ENCODE measurements at places on chromosomes 16 and 17.
A peak's percentile ranks its signal among the peaks of the same experiment; 100 is the strongest.

DNA sequence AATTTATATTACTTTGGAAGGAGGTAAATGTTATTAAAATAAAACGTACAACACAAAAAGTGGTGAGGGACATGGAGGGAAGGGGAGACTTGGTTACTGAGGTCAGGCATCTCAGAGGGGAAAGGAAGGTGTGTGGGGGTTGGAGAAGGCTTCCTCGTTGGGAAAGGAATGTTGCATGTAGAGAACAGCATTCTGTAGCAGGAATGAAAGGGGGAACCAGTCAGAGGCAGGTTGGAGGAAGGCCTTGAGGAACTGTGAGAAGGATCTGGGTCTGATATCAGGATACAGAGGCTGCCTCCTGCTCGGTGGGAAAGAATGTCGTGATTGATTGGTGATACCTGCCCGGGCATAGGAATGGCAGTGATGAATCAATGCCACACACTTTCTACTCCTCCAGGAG lies 103.3 kb upstream of the ZFHX3 start:
- no peak for DNase-seq

GRCh38 chr16:23920446-23920845 lies 84.7 kb downstream of the PRKCB start:
- no peak for DNase-seq

GRCh38 chr17:65008882-65009281 lies 47.7 kb downstream of the GNA13 start:
- no peak for DNase-seq

DNA sequence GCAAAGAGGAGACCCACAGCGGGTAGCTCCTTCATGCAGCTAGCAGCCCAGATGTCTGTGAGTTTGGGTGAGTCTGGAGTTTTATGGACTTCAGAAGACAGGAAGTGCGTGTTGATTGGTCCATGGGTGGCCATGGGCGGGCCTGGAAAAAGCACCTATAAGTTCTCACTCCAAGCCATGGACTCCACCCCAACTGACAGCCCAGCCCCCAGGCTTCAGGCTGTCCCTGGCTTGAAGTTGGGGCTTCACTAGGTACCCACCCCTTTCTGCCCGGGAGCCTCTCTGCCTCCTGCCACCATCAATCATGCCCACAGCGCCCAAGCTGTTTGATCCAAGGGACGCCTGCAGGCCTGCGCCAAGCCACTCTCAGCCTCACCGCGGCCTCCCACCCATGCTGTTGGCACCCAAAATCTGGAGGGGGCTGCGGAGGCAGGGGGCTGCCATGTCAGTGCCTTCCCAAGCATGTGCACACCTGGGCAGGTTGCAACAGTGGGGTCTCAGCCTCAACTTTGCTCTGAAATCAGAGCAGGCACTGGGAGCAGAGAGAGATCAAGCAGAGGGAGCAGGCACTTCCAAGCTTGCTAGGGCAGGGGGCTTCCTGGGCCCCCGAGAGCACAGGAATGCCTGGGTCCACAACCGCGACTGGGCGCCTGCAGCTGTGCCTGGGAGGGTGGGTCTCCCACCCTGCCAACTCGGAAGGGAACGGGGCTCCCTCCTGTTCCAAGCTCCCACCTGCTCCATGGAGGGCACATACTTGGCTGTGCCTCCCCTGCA lies 1503.7 kb downstream of the CDH11 start:
- no peak for DNase-seq

- DNase-seq, result no peak
Measured at GRCh38 chr16:69563605-69564580, 1.9 kb upstream of the NFAT5 start.

DNA sequence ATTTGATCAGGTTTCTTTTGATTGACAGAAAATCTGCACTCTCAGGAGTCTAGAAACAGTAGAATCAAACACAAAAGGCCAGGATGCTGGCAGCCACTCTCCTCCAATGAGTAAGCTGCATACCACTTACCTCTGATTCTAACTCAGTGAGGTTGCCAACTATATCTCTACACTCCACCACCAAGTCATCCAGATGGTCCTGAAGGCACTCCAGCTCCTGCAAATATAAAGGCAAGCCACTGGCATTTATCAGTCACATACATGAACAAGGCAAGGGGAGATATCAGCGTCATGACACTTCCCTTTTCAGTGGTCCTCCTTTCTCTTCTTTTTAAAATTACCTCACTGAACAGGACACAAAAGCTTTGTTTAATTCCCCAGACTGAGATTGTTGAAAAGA lies 53.1 kb upstream of the CLEC18B start:
- DNase-seq, result no peak

- no peak for DNase-seq
Measured at GRCh38 chr16:73871088-73871733, 425.4 kb upstream of the PSMD7 start.

DNA sequence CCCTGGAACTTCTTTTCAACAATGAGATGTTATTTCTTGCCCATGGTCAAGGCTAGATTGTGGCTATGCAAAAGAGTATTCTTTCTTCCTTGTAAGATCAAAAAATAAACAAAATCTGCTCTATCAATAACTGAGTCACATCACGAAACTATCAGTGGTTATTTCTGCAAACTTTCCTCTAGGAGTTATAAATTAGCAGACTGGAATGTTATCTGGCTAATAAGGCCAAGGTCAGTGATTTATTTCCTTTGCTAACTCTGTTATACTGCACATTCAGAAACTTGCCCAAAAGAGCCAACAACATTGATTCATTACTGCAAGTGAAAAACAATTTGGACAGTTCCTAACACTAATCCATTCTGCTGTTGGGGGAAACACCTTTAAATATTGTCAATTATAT lies 5.0 kb downstream of the ARL6IP1 start:
- no peak for DNase-seq

DNA sequence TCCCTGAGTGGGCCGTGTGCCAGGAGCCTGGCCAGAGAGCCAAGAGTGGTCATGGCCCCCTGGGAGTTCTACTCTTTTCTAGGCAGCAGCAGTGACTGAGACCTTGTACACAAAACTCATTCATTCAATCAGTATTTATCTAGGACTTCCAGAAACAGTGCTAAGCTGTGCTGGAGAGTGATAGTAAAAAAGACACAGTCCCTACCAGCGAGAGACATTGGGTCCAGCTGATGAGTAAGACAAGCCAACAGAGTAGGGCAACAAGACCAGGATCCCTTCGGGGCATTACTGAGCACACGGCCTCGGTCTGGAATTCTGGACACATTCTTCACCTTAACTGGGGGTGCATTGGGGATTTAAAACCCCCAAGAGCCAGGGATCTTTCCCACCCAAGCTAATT lies 20.2 kb downstream of the CBX4 start:
- DNase-seq, result no peak

GRCh38 chr17:81267390-81268067 lies 27.6 kb downstream of the SLC38A10 start:
- no peak for DNase-seq

- no peak for DNase-seq
Measured at GRCh38 chr17:12048843-12049473, 28.3 kb downstream of the MAP2K4 start.

DNA sequence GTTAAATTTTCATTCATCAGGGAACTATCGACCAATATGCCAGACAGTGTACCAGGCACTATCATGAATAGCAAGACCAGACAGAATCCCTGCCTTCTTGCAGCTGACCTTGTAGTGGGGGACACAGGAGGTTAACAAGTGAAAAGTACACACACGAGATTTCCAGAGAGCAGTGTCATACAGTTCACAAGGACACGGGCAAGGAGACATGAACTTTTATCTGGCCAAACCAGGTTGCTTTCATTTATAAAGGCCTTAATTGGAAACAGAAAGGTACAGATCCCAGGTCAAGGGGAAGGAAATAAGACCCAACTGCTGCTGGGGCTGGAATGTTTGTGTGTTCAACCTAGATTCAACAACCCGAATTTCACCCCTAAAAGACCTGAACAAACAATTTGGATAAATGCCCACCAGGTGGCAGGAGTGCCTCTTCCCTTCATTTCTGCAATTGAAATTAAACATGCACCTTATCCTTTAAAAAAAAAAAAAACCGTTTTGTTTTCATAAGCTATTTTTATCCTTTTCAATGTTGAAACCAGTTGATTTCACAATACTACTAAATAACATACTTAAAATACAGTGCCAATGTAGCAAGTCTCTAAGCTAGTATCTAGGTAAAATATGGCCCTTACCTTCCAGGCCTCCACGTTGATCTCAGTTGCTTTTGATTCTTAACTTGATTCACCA lies 65.9 kb downstream of the EMP2 start:
- DNase-seq, result peak; percentile 48

- DNase-seq, result no peak
Measured at GRCh38 chr17:80527016-80527645, 17.5 kb upstream of the RPTOR start.

DNA sequence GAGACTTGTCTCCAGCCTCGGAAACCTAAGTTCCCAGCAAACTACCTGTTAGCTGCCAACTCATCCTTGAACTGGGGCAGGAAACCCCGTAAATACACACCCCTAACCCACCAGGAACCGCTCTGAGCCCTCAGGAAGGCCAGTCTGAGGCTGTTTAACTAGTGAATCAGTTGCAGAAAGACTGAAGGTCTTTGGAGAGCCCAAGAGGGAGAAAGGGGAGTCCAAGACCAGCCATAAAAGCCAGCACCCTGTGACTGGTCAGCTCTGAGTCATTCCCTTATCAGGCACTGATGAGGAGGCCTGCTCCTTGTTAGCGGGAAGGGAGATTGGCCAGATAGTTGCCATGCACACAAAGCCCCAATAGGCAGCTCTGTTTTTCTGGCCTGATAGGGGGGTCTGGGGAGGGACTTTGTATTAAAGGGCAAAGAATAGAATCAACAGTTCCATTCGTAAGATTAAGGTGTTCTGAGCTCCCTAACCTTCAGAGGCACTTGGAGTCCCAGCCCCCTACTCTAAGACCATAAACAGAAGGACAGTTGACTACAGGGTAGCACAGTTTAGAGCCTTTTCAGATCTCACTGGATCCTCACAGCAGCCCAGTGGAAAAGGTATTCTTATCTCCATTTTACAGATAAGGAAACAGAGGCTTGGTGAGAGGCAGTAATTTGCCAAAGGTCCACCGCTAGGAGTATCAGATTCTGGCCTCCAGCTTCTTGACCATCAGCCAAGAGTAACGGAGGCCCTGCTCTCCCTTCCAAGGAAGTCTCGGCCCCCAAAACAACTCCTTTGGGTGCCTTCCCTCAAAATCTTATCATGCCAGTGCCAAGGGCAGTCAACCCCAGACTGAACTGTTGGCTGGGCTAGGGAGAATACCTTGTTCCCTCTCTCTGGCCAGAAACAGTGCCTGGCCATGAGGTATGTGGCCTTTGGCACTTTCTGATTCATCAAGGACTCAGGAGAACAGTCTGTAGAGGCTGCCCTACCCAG lies 2.2 kb upstream of the KRT19 start:
- DNase-seq, result no peak

- DNase-seq, result no peak
Measured at GRCh38 chr17:27616414-27616813, 14.6 kb upstream of the LGALS9 start.

DNA sequence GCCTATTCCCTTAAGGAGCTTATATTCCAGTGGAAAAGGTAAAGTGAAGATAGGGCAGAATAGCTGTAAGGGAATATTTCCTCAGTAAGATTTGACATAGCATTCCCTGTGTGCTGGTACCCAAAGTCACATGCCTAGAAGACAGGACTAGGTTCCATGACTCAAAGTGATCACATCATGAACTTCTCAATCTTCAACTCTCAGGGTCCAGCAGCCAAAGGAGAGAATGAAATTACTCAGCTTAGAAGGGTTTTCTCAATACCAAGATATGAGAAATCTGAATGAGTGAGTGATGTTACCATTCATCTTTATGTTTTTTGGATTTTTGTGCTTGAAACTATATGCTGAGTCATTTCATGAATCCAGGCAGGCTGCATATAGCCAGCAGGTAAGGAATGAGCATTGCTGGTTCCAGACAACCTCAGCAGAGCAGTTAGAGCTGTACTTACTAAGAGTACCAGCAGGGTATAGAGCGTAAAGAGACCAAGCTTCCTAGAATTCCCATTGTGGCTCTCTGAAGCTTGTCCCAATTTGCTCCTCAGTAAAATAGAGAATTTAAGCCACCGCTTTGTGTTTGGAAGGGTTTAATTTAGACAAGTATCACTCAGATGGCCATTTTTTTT lies 91.1 kb downstream of the ANKFN1 start:
- DNase-seq, result no peak

DNA sequence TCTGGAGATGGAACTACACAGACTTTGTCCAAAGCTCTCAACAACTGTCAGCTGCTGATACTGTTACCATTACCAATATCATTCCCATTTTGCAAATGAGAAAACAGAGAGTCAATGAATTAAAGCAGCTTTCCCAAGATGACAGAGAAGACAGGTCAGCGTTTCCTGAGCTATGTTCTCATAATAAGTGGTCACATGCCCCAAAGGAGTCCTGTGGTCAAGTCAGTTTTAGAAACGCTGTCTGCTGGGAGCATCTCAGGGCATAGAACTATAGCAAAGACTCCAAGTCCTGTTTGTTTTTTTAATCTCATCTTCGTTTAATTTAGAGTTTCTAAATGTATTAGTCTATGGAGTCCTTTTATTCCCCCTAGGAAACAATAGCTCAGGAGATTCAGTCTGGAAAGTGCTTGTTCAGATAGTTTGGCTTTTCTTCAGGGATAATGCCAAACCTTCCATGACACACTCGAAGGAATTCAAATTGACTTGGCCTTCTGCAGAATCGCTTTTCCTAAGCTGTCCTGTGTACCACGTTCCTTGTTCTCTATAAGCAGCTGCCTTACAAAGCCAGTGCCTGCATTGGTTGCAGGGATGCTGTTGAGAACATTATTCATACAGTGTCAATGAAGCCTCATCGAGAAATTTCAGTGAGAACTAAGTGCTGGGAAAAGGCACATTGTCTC lies 12.1 kb downstream of the CCDC42 start:
- no peak for DNase-seq

- no peak for DNase-seq
Measured at GRCh38 chr17:38602453-38602852, 3.3 kb downstream of the SRCIN1 start.

DNA sequence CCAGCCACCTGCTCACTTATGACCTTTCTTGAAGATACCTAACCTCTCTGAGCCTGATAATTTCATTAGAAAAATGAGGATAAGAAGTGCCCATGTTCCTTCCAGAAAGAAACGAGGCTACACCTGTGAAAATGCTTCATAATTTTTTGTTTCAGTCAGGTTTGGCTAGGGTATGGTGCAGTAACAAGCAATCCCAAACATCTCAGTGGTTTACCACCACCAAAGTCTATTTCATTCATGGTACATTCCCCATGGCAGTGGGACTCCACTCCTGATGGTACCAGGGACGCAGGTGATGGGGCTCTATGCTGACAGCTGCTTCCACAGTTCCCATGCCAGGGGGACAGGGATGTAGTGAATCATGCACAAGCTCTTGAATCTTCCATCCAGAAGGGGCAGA lies 147.6 kb upstream of the CES5A start:
- no peak for DNase-seq
